ENCODE measurements at places on chromosomes 2 and 18. TPM values are rescaled to one million over a fixed set of nuclear protein-coding genes. Genes with fewer than 3 reads are reported as not detected.

MDH1B gene
- total RNA-seq: 1.6 TPM

MROH2A gene
- total RNA-seq: 0.10 TPM

SMC6 gene
- 23.1 TPM for total RNA-seq

CCDC85A gene
- total RNA-seq: 0.05 TPM

TMEM37 gene
- 1.9 TPM for total RNA-seq

OR6B2 gene
- total RNA-seq: not detected

LTBP1 gene
- 15.2 TPM for total RNA-seq

AQP12A gene
- total RNA-seq: not detected

SPDYA gene
- 0.24 TPM for total RNA-seq

ACMSD gene
- total RNA-seq: not detected

LRRC30 gene
- total RNA-seq: not detected

SERPINB13 gene
- total RNA-seq: not detected

SERPINB3 gene
- 0.26 TPM for total RNA-seq

TBR1 gene
- total RNA-seq: not detected

ZBTB7C gene
- total RNA-seq: 0.09 TPM

TWIST2 gene
- 18.6 TPM for total RNA-seq

ALK gene
- total RNA-seq: not detected

RESP18 gene
- not detected for total RNA-seq

SLC30A3 gene
- total RNA-seq: 3.4 TPM

IL18RAP gene
- total RNA-seq: not detected

POTEC gene
- total RNA-seq: not detected

WNT10A gene
- total RNA-seq: not detected

ZSWIM2 gene
- not detected for total RNA-seq

CGREF1 gene
- total RNA-seq: 8.7 TPM

TTR gene
- total RNA-seq: 0.22 TPM

HOXD4 gene
- total RNA-seq: 0.47 TPM

COLEC11 gene
- total RNA-seq: 0.67 TPM

CHN1 gene
- total RNA-seq: 19.5 TPM

CCDC102B gene
- total RNA-seq: 0.49 TPM

GKN2 gene
- 3.5 TPM for total RNA-seq

MRO gene
- total RNA-seq: 0.16 TPM

ASPRV1 gene
- total RNA-seq: 0.37 TPM

FAM228A gene
- total RNA-seq: not detected

TEX44 gene
- not detected for total RNA-seq

MLPH gene
- total RNA-seq: 289 TPM

AGXT gene
- not detected for total RNA-seq

PCARE gene
- not detected for total RNA-seq

REG1A gene
- total RNA-seq: not detected

CPLX4 gene
- total RNA-seq: not detected

PRADC1 gene
- 23.7 TPM for total RNA-seq

LANCL1 gene
- total RNA-seq: 18.0 TPM

CLEC4F gene
- not detected for total RNA-seq

TDRD15 gene
- not detected for total RNA-seq

STARD6 gene
- not detected for total RNA-seq

Measured in A549 treated with CpdA at 1 μM for 4 hours (cell line).